GM06990 (cell line): ENCODE measurements at places on chromosomes 11 and 22.

DNA sequence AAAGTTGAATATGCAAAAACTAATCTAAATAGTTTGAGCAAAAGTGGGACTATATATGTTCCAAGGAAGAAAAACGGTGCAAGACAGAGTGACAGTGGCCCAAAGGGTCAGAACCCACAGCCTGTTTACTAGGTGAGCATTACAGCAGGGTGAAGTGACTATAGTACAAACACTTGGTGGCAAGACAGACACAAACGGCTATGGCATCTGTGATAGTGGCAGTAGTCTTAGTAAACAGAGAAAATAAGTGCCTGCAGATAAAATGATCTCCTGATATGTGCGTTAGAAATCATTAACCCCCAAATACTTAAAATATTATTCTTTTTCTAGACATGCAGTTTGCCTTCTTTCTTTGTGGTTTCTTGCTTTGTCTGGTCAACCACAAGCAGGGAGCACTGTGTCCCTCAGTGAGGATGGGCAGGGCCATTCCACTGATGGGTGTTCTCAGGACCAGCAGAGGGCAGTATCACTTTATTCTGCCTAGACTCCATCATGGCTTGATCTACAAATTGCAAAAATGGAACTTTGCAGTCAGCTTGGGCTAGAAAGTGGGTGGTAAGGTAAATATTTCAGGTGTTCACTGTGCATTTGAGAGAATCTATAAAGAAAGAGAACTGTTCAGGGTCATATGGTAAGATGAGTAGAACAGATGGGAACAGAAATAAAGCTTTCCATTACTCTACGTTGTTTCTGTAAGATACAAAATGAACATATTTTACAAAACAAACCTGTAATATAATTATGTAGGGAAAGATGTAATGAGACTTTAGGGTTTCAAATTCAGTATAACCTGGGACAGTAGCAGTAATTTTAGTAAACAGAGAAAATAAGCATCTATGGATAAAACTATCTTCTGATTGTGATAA lies 198.2 kb downstream of the SWAP70 start:
- DNase-seq, result peak; percentile 21

GRCh38 chr11:13762718-13763117 lies 94.2 kb downstream of the FAR1 start:
- no peak for DNase-seq

GRCh38 chr22:22375576-22376351 lies 131.2 kb downstream of the VPREB1 start:
- no peak for DNase-seq

DNA sequence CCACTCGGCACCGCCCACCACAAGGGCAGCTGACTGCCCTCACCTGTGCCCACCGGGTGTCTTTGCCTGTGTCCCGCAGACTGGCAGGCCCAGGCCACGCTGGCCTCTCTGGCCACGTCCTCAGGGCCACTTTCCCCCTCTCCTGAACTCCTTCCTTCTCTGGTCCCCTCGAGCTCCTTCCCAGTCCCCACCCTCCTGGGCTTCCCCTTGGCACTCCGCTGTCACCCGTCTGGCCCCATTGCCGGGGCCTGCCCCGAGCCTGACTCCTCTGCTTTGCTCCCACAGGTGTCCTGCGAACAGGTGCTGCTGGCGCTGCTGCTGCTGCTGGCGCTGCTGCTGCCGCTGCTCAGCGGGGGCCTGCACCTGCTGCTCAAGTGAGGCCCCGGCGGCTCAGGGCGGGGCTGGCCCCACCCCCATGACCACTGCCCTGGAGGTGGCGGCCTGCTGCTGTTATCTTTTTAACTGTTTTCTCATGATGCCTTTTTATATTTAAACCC lies 14.2 kb downstream of the MCAT start:
- DNase-seq, result no peak

GRCh38 chr11:50174189-50174588 lies 141.5 kb downstream of the OR4C45 start:
- DNase-seq, result no peak

- DNase-seq, result no peak
Observed at GRCh38 chr22:38748487-38749136, 7.2 kb downstream of the SUN2 start.

DNA sequence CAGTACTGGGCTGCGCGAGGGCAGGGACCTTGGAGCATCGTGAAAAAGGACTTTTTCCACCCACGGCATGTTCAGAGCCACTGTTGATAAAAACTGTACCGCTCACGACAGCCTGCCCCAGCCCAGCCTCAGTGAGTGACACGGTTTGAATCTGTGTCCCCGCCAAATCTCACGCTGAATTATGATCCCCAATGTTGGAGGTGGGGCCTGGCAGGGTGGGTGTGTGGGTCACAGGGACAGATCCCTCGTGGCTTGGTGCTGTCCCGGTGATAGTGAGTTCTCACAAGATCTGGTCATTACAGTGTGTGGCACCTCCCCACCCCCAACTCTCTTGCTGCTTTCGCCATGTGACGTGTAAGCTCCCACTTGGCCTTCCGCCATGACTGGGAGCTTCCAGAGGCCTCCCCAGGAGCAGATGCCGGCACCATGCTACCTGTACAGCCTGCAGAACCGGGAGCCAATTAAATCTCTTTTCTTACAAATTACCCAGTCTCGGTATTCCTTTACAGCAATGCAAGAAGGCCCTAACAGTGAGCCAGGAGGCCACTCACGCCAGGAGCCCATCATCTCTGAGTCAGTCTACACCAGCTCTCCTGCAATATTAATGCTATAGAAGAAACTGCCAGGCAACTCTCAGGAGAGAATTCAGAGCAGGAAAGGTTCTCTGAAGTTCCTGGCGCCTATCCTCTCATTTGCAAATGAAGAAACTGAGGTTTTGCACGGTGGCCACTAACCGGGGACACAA lies 1.3 kb downstream of the TOLLIP start:
- no peak for DNase-seq

GRCh38 chr11:111310088-111310487 lies 11.7 kb downstream of the POU2AF3 start:
- no peak for DNase-seq

DNA sequence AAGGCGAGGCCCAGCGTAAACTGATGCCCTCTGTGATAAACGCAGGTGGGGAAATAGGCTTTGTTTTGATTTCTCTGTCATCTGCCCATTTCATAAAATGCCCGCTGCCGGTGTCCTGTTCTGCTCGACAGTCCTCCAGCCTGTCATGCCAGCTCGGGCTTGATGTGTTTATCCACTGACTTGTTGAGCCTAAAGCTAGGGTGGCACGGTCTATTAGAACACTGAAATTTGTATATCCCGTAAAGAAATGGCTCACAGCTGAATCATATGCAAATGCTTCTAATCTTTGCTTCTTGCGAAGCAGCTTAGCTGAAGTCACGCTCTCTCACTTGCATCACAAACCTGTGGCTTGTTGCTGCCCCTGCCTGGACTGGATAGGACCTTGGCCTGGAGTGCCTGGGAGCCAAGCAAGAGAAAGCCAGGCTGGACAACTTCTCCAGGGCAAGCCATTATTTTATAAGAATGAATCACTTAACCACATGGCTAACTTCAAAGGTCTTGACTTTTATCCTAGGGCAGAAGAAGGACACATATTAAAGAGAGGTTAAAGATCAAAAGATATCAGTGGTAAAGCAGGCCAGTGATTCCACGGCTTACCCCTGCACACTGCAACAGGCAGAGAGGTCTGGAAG lies 33.1 kb downstream of the EHF start:
- DNase-seq, result no peak

DNA sequence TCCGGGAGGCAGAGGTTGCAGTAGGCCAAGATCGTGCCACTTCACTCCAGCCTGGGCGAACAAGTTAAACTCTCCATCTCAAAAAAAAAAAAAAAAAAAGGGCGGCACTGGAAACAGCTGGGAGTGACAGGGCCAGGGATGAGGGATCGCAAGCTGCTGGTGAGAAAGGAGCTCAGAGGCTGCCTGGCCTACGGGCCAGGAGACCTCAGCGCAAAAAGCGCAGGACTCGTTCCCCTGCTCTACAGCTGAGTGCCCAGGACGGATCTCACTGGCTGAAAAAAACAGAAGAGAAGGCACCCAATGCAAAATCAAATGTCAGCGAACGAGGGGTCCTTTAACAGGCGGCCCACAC lies 650 bp upstream of the NUP50 start:
- DNase-seq, result no peak

- DNase-seq, result no peak
Observed at GRCh38 chr11:128804481-128804880, 62.6 kb downstream of the KCNJ1 start.

- DNase-seq, result no peak
Observed at GRCh38 chr11:96314326-96315020, 28.5 kb downstream of the MAML2 start.

DNA sequence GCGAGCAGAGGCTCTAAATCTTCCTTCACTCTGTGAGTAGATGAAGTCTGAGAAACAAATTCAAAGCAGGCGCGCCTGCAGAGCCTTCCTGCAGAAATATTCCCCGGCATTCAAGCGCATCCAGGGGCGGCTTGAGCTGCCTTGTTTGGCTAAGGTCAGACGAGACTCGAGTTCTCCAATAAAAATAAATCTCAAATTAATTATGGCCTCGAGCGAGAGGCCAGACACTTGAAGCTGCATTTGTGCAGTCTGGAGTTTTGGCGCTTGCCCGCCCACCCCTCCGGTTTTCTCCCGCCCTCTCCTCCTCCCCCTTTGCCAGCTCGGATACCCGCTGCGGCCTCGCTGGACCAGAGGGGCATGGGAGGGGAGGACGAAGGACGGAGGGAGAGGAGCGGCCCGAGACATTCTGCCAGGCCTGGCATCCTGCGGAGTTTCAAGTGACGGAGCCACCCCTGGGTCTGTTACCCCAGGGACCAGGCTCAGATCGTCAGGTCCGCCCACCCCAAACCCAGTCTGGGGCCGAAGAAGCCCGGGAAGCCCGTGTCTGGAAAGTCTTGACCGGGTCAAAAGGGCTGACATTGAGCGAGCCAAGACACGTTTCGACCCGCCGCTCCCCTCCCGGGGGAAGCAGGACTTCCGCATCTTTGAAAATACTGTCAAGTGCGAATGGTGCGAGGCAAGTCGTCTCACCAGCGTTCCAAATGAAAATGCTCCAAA lies 3.8 kb upstream of the FLI1 start:
- no peak for DNase-seq
